ENCODE measurements at places on chromosomes 12 and 14.

- no peak for DNase-seq
Observed at GRCh38 chr14:99270458-99271220, 1.4 kb downstream of the BCL11B start.

- DNase-seq, result no peak
Observed at GRCh38 chr12:46303039-46303666, 34.3 kb upstream of the SLC38A1 start.

DNA sequence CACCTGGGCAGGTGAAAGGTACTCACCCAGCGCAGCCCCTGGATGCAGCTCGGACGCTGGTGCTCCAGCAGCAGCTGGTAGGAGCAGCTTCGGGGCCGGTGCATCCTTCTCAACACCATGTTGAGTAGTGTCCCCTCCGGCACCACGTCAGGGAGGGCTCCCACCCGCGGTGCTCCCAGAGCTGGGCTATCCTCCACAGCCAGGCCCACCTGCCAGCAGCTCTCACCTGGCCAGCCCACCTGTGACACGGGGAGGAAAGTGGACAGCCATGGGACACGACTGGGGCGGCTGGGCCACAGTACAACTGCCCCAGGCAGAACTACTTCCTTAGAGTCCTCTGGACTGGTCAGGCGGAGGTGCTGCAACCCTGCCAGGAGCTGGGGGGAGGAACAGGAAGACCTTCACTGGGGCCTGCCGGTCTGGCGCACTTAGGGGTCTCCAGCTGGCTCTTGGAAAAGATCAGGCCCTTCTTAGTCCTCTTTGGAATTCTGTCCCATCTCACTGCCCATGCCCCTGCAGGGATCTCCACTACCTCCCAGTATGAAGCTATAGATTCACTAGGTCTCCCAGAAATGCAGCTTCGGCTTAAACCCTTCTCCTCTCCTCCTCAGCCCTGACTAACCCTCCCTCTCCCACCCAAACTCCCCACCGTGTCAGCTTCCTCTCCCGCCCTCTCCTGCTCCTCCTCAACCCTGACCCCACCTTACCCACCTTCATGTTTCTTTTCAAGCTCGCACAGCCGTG is 668 bp downstream of the RAPGEF3 start:
- DNase-seq, result no peak

DNA sequence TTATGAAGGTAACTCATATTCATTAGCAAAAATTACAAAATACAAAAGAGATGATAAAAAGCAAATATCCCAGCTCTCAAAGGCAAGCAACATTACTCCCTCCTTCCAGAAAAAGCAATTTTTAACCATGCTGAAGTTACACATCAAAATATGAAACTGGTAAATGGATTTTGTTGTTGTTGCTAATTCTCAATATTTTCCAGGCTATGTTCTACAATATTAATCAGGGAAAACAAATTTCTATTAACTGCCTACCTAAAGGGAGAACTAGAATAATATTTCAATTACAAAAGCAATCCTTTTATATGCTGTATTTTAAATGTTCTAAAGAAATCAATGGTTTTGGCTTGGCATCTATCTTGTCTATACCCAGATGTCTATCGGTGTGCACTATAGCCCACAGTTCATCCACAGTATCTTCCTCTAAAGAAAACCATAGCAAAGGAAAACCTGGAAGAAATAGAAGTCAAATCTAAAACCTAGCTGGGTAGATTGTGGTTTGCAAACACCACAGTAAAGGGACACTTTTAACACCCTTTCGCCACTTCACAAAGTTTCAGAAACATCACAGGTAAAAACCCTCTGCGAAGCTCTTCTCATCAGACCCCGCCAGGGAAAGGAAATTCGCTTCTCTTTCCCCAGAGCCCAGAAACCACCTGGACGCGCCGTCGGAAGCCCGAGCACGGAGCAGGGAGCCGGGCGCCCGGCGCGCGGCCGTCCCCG is 32.0 kb downstream of the TC2N start:
- DNase-seq, result no peak

- peak; percentile 86 for DNase-seq
Observed at GRCh38 chr14:89025561-89026236, 201.2 kb downstream of the TTC8 start.

- peak; percentile 91 for DNase-seq
Observed at GRCh38 chr12:53068811-53069585, 10.2 kb downstream of the SPRYD3 start.

DNA sequence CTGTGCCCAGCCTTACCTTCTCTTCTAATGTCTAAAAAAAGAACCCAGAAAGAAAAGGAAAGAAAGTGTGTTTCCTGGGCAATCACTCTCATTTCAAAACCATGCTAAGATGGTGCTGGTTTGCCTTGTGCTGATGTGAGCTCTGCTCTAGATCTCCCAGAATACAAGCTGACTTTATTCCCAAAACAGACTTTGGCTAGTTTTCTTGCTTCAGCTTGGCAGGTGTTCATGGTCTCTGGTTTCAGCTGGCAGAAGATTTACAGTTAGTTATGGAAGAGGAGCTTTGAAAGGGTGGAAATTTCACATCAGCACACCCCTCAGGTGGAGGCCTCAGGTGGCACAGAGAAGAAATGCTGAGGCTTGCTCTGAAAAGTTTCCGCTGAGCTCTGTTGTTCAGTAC is 34.4 kb downstream of the PPP1R36 start:
- no peak for DNase-seq

GRCh38 chr12:104060791-104061190 is 3.5 kb upstream of the HCFC2 start:
- no peak for DNase-seq

DNA sequence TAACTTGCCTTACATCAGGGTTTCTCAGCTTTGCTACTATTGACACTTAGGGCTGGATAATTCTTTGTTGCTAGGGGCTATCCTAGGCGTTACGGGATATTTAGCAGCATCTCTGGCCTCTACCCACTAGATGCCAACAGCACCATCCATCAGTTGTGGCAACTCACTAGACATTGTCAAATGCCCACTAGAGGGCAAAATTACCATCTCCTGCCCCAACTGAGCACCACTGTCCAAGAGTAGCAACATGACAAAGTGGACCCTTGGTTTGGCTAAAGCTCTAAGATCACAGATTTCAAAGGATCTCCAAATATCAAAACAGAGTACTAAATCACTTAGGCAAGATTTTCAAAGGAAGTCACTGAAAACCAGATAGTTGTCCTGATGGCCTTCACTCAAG is 251.7 kb upstream of the TBX3 start:
- no peak for DNase-seq

GRCh38 chr12:106282457-106283097 is 20.0 kb upstream of the TCP11L2 start:
- DNase-seq, result peak; percentile 4

DNA sequence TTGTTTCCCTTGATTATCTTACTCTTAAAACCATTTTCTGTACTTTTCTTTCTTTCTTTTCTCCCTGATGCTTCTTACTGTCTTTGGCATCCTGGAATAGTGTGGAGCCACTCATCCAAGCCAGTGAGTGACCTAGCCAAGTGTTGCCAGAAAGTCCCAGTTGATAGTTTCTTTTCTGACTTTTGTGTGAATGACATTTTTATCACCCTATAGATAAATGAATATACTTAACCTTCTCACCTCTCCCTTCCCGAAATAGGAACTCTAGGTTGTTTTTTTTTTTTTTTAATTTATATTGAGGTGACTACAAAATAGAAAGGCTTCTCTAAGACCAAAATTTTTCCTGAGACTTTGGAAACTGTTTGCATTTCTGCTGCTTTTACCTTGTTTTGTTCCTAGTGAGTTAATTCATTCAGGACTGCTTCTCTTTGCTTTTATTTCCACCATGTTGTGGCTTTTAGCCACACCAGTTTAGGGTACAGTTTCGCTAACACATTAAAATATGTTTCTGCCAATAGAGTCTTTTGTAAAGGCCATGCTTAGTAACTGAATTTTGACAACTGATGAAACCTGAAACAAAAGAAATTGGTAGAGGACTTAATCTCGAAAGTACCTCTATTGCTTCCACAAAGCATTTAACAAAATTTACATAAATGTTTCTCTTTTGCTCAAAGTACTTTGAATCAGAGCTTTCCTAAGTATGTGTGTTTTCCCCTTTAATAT is 194.6 kb downstream of the ERC1 start:
- DNase-seq, result no peak

DNA sequence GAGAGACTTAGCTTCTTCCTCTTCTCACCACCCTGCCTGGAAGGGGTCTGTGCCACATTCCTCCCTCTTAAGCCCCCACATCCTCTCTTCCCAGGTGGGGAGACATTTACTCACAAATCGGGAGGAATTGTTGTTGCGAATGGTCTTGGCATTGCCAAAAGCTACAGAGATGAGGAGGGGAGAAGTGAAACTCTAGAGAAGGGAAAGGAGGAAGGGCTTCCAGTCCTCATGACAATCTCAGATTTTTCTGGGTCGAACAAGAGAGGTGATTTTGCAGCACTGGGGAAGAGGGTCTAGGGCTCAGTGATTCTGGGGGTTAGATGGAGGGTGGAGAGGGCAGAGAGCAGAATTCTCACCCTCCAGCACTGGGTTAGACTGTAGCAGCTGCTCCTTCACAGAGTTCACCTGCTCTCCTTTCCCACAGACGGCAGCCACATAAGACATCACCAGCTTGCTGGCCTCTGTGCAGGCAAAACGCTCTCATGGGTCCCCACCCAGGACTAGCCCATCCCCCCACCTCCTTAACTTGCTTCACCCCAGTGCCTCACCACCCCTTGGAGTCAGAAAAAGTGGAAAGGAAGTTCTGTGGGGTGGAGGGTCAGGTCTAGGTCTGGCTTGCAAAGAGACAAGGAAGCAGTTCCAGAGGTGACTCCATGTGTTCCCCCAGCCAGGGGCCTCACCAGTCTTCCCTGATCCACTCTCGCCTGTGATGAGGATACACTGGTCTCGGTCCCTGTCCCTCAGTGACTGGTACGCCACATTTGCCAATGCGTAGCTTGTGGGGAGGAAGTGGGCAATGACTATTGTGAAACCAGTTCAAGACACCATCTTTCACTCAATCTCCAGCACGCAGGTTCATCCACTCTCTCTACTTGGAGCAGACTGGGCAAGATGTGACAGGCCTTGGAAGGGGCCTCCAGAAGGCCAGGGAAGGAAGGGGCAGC is 2.7 kb downstream of the MYO1A start:
- no peak for DNase-seq

- no peak for DNase-seq
Observed at GRCh38 chr12:27008081-27008480, 6.1 kb downstream of the TM7SF3 start.

DNA sequence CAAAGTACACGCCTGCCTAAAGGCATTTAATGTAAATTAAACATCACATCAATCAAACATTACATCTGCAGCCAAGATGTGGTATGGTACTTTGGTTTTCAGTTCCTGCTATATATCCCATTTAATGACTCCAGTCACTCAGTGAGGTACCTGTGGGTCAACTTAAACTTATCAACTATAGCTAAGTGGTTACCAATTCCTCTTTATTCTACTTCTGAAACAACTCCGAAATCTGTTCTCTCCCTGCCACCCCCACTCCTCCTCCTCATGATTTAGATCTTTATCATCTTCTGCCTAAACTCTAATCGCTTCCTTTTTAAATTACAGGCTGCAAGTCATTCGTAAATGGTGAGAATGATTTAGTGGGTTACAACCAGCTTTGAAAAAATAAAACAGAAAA is 57.9 kb downstream of the BCL2L14 start:
- no peak for DNase-seq

- DNase-seq, result no peak
Observed at GRCh38 chr12:114444422-114445279, 38.7 kb upstream of the TBX5 start.

- no peak for DNase-seq
Observed at GRCh38 chr14:21084998-21085853, 13.2 kb downstream of the ZNF219 start.

GRCh38 chr12:42960087-42960527 is 370.6 kb upstream of the PRICKLE1 start:
- DNase-seq, result no peak

DNA sequence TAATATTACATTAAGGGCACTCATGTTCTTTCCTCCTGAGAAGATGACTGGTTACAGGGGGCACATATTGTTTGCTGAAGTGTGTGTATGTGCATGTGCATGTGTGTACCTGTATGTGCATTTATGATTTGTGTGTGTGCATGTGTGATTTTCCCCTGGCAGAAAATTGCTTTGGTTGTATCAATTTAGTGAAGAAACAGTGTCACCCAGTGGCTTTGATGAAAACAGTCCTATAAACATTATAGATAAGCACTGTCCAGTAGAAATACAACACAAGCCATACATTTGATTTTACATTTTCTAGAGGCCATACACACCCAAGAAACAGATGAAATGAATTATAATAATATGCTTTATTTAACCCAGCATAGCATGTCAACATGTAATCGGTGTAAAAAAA is 8.6 kb downstream of the PDE3A start:
- DNase-seq, result no peak

DNA sequence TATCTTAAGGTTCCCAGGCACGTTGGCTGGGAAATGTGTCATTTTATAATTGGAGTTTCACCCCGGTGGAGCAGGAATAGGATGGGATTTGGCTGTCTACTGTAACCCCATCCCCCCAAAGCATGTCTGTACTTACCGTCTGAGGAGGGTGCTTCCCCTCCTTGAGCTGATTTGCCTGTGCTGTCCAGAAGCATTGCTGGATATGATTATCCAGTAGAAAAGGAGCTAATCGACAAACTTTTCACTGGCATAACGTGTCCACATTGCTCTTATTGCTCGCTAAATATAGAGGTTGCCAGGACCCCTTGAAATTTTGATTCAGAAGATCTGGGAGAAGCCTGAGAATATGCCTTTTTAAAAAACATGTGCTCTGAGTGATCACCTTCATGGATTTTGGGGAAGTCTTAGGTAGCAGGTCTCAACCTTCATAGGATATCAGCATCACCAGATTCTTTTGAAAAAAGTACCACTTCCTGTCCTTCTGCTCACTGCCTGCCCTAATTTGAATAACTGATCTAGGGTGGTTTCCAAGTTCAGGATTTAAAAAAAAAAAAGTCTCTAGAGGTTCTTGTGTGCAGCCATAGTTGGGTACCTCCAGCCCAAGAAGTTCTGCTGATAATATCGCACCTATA is 80.4 kb upstream of the KCNA1 start:
- DNase-seq, result no peak
